ENCODE measurements at places on chromosomes 3 and 15.
A peak's percentile ranks its signal among the peaks of the same experiment; 100 is the strongest.

GRCh38 chr15:98834976-98835375 lies 172.6 kb downstream of the PGPEP1L start:
- DNase-seq, result no peak

DNA sequence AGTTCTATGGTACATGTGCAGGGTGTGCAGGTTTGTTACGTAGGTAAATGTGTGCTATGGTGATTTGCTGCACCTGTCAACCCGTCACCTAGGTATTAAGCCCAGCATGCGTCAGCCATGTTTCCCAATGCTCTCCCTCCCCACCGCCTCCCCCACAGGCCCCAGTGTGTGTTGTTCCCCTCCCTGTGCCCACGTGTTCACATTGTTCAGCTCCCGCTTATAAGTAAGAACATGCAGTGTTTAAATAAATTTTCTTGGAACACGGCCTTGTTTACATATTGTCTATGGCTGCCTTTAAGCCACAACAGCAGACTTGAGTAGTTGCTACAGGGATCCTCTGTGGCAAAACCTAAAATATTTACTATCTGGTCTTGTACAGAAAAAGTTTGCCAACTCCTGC lies 41.3 kb upstream of the CORO2B start:
- DNase-seq, result no peak

DNA sequence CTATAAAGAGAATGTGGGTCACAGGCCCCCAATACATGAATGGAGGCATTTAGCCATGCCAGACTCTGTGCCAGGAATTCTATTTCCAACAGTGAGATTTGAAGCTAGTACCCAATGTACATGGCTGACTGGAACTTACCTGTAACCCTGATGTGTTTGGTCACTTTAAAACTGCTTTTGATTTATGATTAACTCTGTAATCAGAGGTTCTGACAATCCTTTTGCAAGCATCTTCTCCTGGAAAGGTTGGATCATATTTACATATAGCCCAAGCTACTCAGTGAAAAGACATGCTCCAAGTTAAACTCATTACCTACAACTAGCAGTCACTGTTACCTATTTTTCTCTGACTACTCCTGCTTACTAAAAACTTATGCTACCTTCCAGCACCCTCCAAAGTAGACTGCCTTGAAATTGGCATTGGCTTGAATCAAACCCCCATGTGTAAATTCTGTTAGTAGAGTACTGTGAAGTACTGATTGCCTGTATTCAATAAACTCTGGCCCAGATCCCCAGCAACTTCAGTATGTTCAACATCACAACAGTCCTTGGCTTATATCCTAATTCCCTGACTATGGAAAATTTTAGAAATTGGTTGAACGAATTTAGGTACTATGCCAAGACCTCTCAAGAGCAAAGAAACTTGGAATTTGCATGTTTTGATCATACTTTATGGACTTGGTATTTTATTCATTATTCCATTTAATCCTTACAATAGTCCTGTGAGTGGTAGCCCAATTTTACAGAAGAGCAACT lies 665.6 kb upstream of the NECTIN3 start:
- DNase-seq, result no peak

- DNase-seq, result no peak
These were observed 19.8 kb downstream of the TUBGCP4 start for GRCh38 chr15:43390723-43391122.

DNA sequence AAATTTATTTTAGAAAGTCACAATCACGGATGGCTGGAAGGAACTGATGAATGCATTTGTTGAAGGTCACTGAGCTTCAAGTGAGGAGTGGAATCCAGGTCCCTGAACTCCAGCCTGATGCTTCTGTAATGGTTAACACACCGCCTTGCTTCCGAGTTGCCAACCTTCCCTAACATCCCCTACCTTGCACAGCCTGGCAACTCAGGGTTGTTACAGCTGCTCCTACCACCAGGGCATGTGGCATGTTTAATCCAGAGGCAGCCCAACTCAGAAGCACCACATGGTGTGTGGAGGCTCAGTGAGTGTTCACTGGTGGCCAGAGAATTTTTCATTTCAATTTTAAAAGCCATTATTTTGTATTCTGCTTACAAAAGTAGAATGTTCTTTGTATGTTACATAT lies 4.9 kb downstream of the TM2D3 start:
- DNase-seq, result no peak

DNA sequence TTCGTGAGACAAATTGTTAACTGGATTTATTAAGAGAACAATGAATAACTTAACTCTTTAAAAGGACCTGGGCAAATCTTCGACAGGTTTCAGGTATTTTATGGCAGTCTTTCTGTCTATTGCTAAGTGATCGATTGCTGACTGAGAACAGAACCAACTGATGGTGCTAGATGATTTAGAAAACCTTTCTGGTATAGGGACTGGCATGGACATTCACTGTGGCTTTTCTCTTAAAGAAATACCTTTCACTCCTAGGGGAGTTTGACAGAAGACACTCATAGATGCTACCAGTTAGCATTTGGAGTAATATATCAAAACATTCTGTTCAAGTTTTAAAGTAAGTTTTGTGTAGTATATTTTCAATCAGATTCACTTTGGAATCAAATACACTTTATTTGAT lies 654 bp downstream of the PPARG start:
- no peak for DNase-seq

GRCh38 chr3:197010556-197011351 lies 18.9 kb downstream of the MELTF start:
- peak; percentile 63 for DNase-seq

DNA sequence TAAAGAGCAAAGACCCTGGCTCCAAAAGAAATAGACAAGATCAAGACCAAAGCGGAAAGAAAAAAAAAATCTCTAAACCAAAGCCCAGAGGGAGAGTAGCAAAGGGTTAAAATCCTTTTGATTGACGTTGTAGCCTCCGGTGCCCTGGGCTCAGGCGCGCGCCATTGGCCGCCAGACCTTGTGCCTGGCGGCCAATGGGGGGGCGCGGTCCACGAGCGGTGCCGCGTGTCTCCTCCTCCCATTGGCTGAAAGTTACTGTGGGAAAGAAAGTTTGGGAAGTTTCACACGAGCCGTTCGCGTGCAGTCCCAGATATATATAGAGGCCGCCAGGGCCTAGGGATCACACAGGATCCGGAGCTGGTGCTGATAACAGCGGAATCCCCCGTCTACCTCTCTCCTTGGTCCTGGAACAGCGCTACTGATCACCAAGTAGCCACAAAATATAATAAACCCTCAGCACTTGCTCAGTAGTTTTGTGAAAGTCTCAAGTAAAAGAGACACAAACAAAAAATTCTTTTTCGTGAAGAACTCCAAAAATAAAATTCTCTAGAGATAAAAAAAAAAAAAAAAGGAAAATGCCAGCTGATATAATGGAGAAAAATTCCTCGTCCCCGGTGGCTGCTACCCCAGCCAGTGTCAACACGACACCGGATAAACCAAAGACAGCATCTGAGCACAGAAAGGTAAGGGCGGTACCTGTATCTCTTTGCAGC lies at the start of gene HES1:
Gene HES1 (plus strand): TSS at position 343 of the 713 bp plus-strand sequence. CDS start 233 bp downstream, at position 576.
- peak; percentile 79 for DNase-seq

GRCh38 chr15:94653071-94653470 lies 421.7 kb downstream of the MCTP2 start:
- DNase-seq, result no peak

All from cerebellar cortex (tissue), 1 donor.